ENCODE measurements at places on chromosomes 2 and 18.

- DNase-seq = no peak
Observed at GRCh38 chr2:201396595-201396994, 39.5 kb upstream of the FLACC1 start.

DNA sequence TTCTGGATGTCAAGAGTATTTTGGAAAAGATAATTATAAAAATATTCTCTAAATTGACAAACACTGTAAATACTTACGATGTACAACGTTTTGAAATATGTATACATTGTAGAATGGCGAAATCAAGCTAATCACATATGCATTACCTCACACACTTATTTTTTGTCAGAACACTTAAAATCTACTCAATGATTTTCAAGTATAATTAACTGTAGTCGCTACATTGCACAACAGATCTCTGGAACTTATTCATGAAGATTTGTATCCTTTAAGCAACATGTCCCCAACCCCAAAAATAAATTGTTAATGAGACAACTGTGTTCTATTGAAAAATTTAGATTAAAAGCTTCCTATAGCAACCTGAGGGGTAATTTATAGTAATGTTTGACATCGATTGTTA is 59.8 kb downstream of the C2orf74 start:
- DNase-seq = no peak

GRCh38 chr2:64644458-64645382 is 9.0 kb downstream of the SERTAD2 start:
- DNase-seq = peak; percentile 68

- no peak for DNase-seq
Observed at GRCh38 chr2:170679607-170680079, 35.5 kb upstream of the SP5 start.

- DNase-seq = no peak
Observed at GRCh38 chr2:240387669-240388358, 47.6 kb upstream of the GPC1 start.

DNA sequence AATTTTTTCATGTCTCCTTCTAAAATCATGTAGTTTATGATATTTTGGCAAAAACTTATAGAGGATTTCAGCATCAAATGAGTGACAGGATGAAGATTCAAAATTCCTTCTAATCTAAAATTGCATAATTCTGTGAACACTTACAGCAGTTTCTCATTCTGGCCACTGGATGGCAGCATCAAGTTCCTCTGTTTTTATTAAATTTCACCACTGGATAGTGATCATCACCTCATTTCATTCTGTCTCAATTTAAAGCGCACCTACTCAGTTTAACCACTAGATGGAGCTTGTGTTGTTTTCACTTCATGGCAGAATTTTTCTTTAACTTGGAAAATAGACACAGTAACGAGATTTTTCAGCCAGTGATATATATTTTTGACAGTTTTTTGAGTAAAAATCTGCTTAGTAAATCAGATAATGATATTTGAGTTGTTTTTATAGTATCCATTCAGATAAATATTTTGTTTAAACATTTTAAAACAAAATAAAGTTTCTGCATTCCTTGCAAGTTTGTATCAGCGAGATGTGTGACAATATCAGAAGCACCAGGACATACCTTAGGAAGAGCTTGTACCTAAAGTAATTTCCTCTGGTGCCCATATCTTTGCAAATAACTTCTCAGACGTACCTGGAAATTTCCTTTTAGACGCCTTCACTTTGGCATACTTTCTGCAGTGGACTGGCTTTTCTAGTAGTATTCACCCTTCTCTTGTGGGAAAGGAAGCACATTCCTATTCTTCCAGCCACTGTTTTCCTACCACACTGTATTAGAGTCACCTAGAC is 94.7 kb upstream of the ARHGAP15 start:
- peak; percentile 75 for DNase-seq

- DNase-seq = peak; percentile 14
Observed at GRCh38 chr2:188524519-188525113, 232.9 kb downstream of the GULP1 start.

GRCh38 chr2:230901006-230901405 is 24.0 kb downstream of the GPR55 start:
- no peak for DNase-seq

DNA sequence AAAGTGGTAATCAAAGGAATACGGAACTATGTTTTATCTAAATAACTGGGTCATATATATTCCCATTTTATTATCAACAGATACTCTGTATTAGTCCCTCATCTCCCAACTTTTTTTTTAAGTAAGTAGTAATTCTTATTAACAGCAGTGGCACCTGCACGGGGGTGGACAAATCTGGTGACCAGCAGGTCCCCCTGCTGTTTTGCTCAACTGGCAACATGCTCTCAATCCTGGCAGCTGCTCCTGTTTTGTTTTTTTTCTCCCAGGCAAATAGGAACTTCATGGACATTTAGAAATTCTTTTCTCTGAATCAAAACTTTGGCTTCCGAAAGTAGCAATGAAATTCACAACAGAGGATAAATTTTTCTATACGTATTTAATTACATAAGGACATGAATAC is 193.5 kb downstream of the SS18 start:
- DNase-seq = no peak

DNA sequence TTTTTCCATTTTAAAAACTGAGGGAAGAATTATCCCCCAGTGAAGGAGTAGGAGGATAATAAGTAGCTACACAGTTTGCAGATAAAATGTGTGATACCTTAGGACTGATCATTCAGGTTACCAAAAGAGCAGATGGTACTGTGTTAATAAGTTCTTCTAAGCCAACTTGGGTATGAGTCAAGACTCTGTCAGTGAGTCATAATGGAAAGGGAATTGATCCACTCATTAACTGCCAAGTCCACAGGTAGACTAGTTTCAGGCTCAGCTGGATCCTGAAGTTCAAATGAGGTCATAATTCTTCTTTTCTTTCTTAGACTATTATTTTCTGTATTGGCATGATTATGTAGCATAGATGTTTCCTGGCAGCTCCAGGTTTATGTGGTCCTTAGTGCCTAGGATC is 142.4 kb upstream of the ALPP start:
- DNase-seq = no peak

DNA sequence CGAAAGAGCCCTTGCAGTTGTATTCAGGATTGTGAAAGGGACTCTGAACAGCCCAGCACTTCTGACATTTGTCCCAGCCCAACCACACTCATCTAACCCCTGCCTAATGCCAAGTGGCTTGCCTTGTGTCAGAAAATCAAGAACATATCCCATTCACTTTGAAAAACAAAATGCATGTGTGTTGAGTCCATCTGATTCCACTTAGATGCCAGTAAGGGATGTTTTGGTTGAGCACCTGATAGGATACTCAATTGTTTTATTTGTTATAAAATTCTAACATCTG is 776.8 kb downstream of the BCL11A start:
- DNase-seq = no peak

DNA sequence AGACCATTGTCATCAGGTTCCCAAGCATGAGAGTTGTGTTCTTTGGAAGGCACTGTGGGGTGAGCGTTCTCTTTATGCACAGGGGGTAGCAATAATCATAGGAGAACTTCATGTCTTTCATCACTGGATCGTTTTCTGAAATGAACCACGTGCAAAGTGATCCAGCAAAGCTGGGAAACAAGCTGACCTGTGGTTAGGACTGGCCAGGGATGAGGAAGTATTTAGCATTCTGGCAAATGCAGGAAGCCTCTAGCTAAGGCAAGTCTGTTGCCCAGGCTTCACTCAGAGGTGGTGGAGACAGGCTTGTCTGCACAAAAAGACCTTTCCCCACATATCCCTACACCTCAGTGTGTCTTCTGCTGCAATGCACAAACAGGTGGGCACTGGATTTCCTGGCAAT is 58.6 kb downstream of the MMADHC start:
- DNase-seq = no peak

DNA sequence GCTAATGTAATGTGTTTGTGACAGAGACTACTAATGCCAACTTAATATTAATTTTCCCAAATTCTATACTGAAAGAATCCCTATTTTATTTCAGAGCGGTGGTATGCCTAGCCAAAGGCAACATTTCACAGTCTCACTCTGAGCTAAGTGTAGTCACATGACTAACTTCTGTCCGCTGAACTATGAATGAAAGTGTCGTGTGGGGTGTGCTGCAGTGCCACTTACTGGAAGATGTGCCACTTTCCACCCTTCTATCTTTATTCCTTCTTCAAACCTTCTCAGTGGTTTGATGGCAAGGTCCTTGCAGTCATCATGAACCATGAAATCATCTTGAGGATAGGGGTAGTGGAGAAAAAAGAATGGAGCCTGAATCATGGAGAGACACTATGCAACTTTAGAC is 47.3 kb upstream of the C1D start:
- DNase-seq = no peak

GRCh38 chr2:74552914-74553811 is 579 bp downstream of the LOXL3 start:
- DNase-seq = no peak

DNA sequence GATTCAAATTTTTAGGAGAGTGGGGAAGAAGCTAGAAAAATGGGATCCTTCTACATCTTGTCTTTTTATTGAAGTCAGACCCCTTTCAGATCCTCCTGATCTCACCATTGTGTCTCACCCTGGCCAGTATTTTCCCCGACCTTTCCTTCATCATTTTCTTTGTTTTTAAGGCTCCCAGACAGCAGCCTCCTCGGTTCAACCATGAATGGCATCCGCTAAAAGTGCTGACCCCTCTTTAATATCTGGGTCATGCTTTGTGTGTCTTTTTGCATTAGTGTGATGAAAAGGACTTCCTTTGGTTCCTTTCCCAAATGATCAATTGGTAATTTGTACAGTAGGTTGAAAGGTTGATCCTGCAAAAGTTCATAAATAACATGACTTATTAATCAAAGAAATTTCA is 26.7 kb upstream of the THOC1 start:
- DNase-seq = no peak

DNA sequence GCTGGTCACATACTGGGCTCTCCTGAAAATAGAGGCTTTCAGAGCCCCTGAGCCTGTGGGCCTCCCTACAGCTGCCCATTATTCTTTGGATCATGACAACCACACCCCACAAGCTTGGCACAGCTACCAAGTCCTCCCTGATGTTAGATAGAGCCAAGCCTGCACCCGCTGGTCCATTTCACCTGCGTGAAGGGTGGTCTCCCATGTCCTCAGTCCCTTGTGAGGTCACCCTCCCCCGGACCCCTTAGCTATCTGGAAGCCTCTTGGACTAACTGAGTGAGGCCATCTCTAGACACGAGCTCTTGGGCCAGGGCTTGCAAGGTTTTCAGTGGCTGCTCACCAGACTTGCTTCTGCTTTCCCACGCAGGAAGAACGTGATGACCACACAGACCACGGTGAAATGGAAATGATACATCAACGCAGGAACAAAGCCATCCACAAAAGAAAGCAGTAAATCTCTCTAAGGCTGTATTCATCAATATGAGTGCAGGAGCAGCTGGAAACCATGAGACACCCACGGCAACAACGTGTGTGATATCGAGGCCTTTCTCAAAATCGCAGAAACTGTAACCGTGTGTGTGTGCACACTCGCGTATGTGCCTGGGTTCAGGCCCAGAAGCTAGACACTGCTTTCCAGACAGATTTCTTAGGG is 10.1 kb upstream of the MAL start:
- DNase-seq = no peak

DNA sequence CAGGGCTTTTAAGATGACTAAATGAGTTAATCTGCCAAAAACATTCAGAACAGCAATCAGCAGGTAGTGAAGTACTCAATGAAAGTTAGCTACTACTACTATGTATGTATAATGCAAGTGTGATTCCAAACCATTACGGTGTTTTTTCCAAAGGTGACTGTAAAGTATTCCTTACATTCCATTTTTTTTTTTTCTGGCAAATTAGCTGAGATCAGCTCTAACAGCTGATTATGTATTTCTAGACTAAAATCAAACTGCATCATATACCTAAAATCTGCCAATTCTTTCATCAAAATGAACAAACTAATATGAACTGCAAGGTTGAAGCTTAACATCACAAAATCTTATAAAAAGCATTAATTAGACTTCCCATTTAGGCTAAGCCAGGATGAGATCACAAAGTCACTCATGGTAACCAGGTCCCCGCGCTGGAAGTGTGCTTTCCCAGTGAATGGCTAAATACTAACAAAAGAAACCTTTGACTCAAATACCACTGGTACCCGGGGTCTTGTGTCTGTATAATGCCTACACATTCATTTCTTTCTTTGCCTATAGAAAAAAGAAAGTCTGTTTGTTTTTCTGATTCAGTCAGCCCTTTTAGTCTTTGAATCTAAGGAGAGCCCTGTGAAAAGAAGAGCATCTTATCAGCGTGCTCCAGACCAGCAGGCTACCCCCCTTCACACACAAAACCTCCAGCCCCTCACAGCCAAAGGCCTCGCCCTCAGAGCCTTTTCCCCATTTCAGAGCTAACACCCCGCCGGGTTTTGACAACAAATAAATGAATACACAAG is 88.3 kb downstream of the RBMS1 start:
- DNase-seq = no peak

DNA sequence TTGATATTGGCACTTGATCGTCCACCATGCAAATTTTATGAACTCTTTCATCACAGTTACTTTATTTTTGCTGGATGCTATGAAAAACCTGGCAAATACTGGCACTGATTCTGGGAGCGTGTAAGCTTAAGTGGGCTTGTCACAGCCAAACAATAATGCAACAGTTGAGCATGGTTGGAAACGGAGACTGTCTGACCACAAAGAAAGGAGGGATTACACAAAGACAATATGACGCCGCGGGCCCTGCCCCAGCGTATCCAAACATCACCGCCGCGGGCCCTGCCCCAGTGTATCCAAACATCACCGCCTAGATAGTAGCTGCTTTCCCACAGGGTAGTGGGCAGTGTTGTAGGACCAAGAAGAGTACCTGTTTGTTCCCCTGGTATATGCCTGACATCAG is 135.9 kb downstream of the PRPF40A start:
- DNase-seq = no peak
